Epithelial cell of esophagus (primary cell): ENCODE measurements at places on chromosomes 7 and 10.

DNA sequence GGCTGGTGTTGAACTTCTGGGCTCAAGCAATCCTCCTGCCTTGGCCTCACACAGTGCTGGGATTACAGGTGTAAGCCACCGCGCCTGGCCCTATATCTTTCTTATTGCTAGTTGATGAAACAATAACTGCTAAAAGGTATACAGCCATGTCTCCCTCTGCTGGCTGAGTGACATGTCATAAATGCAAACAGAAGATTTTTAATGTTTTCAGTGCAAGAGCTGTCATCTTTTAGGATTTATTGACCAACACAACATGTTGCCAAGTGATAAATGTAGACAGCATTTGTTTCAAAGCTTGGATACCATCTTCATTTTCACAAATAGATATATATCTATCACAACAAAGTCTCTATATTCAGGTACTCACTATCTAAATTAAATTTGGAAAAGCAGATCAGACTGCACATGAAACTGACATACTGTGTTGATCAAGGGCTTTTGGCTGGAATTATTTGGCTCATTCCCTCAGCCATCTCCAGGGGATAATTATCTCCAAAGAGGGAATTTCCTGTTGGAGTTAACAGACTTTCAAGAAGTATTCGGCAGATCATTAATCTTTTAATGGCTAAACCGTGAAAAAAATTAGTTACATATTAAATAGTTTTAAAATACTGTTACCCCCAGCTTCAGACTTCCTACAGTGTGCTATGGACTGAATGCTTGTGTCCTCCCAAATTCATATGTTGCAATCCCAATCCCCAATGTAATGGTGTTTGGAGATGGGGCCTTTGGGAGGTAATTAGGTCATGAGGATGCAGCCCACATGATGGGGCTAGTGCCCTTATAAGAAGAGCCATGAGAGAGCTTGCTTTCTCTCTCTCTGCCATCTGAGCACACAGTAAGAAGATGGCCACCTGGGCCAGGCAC, 41.3 kb upstream of the SRPK2 start:
- peak; percentile 70 for DNase-seq

DNA sequence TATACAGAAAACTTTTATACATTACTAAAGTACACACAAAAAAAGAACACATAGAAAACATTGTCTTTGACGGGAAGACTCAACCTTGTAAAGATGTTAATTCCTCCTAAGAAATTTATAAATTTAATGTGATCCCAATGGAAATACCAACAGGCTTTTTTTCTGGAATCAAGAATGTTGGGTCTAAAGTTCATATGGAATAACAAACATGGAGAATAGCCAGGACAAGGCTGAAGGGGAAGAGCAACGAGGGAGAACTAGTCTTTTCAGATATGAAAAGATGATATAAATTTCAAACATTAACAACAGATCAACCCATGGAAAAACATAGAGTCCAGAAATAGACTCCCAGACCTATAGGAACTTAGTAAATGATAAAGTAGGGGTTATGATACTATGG, 19.8 kb downstream of the HIPK2 start:
- DNase-seq: no peak

GRCh38 chr10:70803775-70804420, 11.8 kb upstream of the SGPL1 start:
- DNase-seq: peak; percentile 83

GRCh38 chr7:34249192-34249591, 343.9 kb downstream of the BMPER start:
- no peak for DNase-seq

- no peak for DNase-seq
These were observed 31.3 kb downstream of the ANXA8 start for GRCh38 chr10:47452495-47453140.

DNA sequence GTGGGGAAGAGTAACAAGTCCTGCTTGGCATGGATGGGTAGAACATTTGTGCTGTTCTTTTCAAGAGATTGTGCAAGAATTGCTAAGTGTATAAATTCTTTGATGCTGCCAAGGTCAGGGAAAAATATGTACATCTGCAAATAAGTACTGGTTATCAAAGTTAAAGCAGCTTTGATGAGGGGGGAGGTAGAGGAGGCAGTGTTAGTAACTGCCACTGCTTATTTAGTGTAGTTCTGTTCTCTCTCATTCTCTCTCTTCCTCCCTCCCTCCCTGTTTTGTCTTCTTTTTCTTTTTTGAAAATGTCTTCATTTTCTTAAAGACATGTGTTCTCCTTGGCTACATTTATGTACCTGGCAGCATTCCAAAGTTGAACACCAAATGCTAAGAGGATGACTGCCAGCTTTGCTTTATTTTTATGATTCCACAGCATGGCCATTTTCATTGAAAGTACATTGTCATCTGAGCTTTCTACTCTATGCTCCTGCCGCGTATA, 18.6 kb downstream of the CACNB2 start:
- DNase-seq: no peak
